ENCODE measurements at places on chromosomes 5 and 9. TPM values are rescaled to one million over a fixed set of nuclear protein-coding genes. Genes with fewer than 3 reads are reported as not detected.

IARS1 gene
- total RNA-seq = 185 TPM

INSL4 gene
- not detected for total RNA-seq

IGFBPL1 gene
- 8.8 TPM for total RNA-seq

DNA sequence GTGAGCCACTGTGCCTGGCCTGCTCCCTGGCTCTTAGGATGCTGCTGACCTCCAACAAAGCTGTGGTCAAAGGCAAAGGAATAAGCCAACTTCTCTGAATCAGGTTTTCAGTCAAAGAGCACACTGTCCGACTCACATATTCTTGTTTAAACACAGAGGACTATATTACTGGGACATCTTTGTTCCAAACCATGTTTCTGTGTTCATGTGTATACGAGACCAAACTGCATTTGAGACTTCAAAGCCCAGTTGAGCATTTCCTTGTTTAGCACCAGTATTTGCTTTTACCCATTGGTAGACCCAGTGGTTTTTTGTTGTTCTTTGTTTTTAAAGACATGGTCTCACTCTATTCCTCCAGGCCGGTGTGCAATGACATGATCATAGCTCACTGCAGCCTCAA, 100.2 kb downstream of the SCAI start:
- no peak for DNase-seq

ADRA1B gene
- total RNA-seq = 4.0 TPM

TEK gene
- not detected for total RNA-seq

HK3 gene
- 0.43 TPM for total RNA-seq

GADD45G gene
- not detected for total RNA-seq

DNA sequence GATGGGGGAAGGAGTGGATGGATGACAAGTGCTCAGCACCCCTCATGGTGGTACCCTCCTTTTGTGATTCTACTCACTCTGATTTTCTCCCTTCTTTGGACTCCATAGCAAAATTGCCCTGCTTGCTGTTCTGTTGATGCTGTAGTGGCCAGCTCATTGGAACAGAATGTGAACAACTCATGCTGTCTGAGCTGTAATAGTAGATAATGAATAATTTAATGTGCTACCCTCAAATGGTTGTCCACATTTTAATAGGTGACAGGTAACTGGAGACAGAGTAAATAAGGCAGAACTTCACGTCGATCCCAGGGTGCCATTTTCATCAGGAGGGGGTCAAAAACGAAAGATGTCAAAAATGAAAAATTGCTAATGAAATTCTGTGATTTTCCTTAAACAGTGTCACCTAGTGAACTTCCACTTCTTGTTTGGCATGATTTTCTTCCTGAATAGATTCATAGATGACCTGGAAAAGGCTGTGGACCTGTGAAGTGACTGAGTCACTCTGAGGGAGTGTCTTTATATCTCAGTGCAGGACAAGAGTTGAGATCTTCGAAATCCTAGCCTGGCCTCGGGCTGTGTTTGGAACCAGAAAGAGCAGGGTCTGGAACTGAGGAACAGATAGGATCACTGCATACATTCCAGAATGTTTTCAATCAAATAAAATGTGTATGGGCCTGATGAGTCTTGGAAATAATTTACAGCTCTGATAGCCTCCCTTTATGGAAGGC, 270.2 kb downstream of the PSAT1 start:
- DNase-seq = peak; percentile 83

DNA sequence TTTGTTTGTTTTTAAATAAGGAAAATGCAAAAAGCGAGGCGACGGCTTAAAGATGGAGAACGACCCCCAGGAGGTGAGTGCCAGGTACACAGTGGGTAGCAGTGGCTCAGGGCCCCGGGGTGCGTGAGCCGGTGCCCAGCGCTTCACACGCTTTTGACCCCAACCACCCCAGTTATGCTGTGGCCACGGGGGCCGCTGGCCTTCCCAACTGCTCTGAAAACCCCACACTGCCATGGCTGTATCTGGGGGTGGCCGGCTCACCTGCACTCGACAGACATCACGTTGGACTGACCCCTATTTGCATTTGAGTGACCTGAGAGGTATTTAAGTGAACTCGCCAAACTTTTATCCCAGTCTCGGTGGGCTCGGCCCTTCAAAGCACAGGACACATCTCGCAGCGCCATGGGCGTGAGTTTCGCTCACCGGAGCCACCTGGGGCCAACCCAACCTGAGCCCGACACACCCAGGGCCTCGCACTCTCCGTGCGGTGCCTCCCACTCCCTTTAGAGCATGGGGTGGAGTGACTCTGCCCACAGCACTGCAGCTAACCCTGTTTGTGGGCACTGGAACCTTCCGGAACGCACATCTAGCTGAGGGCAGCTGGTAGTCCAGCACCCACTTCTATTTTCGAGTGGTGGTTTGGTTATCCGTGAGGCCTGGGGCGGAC, 13.7 kb upstream of the AJM1 start:
- no peak for DNase-seq

FOXE1 gene
- 0.35 TPM for total RNA-seq

MED27 gene
- total RNA-seq = 50.0 TPM

DNA sequence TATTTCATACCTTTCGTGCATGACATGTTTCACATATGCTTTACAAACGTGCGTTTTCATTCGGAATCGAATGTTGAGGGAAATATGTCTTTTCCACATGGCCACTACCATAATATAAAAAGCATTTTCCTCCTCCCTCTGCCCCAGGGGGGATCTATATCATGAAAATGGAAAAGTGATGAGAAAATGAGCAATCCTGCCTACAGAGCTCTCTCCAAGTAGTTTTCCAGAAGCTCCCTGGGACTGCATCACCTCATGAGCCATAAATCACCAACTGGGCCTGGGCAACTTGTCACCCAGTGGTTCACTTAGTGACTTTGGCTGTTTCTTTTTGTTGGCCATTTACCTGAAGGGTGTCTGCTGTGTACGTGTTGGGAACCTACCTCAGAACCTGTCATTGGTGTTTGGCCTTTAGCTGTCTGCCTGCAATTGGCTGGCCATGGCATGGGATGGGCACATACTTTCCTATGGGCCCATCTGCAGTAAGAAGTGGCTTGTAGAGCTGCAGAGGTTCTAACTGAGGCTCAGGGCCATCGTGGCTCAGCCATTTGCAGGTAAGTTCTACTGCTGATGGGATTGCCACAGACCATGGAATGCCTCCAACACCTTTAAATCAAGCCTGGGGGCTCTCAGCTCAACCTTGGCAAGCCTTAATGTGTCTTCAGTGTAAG, 9.5 kb upstream of the TIFAB start:
- DNase-seq = no peak

DNA sequence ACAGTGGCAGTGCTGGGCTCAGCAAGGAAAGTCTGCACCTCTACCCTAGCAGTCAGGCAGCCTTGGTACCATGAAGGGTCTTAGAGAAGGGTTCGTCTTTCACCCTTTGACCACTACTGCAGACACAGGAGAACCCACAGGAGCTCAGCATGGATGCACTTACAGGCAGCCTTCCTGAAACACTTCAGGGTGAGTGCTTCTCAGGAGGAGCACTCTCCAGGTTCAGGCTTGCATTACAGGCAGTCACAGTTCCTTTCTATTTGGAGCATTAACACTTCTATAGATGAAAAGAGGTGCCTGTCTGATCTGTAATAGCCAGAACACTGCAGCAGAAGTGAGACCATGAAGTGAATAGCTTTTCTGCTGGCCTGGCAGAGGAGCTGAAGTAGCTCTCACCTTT, 8.7 kb upstream of the CYLC2 start:
- no peak for DNase-seq

GRCh38 chr5:41722359-41722950, 147.8 kb downstream of the OXCT1 start:
- DNase-seq = no peak

DNA sequence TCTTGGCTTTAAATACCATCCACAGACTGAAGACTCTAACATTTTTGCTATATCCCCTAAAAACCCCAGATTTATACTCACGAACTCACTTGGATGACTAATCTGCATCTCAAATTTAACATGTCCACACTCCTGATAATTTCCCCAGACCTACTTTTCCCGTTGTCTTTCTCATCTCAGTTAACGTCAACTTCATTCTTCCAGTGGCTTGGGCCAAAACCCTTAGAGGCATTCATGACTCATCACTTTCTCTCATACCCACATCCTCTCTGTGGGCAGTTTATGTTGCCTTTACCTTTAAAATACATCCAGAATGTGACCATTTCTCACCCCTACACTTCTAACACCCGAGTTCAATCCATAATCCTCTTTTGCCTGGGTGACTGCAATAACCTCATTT, 96.7 kb downstream of the EDIL3 start:
- DNase-seq = no peak

GRXCR2 gene
- not detected for total RNA-seq

GABRB2 gene
- total RNA-seq = not detected

GRCh38 chr9:89564346-89564878, 40.4 kb upstream of the GADD45G start:
- no peak for DNase-seq

IL33 gene
- not detected for total RNA-seq

DNA sequence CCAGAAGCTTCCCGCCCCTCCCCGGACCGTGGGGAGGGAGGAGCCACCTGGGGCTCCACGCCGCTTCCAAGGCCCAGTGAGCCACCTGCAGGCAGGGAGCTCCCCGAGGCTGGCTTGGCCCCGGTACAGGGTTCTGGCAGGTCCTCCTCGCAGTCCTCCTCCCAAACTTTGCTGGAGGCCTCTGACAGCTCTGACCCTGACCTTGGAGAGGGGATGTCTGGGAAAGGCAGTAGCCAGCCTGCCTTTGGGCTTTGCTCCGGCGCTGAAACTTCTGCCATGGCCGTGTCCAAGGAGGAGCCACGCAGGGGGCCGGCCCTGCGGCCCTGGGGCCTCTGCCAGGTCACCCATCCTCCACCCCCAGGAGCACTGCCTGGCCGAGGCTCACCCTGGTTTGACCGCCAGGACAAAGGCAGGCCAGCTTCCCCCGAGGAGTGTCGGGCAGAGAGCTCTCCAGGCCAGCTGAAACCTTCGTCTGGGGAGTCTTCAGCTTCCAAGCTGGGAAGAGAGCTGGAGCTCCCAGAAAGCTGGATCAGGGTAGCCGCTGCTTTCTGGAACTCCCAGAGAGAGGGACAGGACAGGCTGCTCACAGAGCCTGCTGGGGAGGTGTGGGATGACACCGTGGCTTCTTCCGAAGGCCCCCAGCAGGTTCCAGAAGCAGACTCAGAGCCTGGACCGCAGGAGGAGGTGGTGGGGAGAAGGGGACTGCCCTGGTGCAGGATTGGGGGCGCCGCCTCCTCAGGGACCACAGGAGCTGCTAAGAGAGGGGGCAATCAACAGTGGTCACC, 9.0 kb upstream of the QSOX2 start:
- DNase-seq = no peak

- no peak for DNase-seq
Observed at GRCh38 chr5:74954919-74955318, 88.7 kb upstream of the FAM169A start.

DNA sequence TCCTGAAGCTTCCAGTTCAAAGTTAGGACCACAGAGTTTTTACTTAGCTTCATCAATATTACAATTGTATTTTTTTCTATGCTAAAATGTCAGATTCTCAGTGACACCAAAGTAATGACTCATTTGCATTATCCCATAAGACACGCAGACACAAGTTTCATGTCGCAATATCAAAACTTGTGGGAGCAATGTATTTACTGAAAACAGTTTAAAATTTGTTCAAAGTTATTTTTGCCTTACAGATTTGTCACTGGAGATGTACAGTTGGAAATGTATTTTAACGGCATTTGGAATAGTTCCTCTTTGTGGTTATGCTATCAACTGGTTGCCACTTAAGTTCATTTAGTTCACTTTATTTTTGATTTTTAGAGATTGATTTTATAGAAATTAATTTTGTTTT, 36.2 kb upstream of the DAP start:
- DNase-seq = no peak

INSL6 gene
- not detected for total RNA-seq

- DNase-seq = no peak
Observed at GRCh38 chr9:109010746-109011145, 2.6 kb downstream of the CTNNAL1 start.

PHF2 gene
- total RNA-seq = 16.2 TPM

GRCh38 chr9:120974181-120974580, 47.6 kb upstream of the TRAF1 start:
- no peak for DNase-seq

MVB12B gene
- total RNA-seq = 6.1 TPM

- peak; percentile 16 for DNase-seq
Observed at GRCh38 chr5:103808464-103809106, 246.0 kb upstream of the NUDT12 start.

SLC38A9 gene
- total RNA-seq = 17.6 TPM

- DNase-seq = no peak
Observed at GRCh38 chr5:131795879-131796792, 681 bp downstream of the FNIP1 start.

DNA sequence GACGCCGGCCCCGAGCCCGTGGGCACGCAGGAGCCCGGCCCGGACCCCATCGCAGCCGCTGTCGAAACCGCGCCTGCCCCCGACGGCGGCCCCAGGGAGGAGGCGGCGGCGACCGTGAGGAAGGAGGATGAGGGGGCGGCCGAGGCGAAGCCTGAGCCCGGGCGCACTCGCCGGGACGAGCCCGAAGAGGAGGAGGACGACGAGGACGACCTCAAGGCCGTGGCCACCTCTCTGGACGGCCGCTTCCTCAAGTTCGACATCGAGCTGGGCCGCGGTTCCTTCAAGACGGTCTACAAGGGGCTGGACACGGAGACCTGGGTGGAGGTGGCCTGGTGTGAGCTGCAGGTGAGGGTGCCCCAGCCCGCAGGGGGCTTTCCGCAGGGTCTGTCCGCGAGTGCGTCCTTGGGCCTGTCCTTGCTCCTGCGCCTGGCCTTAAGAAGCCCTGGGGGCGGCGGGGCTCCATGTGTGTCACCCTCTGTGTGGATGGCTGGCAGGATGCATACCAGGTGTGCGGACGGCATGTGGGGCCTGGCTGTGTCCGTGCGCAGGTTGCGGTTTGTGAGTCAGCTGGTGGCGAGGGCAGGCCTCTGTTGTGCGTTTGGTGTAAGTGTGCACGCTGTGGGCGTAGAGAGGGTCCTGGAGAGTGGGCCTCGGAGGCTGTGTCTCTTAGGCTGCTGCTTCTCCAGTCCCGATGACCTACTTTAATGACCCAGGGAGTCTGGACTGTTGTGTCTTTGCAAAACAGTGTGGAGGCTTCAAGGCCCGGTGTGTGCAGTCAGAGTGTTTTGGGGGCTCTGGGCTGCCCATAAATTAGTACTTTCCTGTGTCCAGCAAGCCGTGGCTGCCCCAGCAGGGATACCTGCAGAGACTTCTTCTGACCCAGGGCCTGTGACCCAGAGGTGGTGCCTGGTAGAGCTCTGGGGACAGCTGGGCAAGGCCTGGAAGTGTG, 1.6 kb downstream of the WNK2 start:
- no peak for DNase-seq

GRCh38 chr5:137635521-137635921, 100.4 kb downstream of the KLHL3 start:
- no peak for DNase-seq

GRCh38 chr5:55407059-55407684, 99.4 kb downstream of the MTREX start:
- DNase-seq = no peak

PKD2L2 gene
- total RNA-seq = not detected

DRD1 gene
- total RNA-seq = not detected
